ENCODE measurements at places on chromosomes 3 and 15.

DNA sequence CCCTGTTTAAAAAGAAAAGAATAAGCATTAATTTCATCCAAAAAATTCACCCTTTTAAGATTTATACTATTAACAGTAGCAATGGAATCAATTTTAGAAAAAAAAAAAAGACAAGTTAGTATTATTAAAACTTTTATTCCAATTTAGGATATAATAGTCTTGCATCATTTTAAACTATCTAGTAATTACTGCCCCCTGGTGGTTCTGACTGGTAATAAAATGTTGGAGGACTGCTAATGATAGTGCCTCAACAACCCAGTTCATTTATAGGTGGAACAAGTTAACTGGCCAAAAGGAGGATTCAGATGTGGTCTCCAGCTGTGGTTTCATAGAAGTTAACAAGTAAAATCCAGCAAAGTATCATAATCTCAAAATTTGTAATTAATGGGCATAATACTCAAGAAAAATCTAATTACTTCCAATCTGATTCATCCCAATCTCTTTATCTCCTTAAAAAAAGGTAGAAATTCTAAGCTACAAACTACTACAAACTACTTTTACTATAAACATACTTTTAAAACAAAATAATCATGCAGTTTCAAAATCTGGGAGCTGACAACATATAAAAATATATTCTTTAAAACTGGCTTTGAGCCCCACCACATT is 30.7 kb upstream of the WDR49 start:
- DNase-seq = no peak

DNA sequence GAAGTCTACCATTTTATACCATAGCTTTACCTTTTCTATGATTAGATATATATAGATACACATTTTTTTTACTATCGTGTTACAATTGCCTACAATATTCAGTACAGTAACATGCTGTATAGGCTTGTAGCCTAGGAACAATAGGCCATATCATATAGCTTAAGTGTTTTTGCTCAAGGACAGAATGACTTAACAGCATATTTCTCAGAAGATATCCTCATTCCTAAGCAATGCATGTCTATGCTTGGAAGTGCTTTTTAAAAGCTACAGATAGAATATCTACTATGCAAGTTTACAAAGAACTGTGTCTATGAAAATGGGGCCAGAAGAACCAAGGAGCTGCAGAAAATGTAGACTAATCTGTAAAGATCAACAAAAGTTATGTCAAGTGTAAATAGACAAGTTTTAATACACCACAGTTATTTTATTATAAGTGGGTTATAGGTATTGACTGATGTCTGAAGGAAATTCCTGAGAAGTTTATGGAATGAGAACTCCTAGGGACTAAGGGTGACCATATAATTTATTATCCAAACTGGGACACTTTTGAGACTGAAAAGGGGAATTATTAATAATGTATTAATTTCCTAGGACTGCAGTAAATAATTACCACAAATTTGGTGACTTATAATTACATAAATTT is 138.7 kb upstream of the TGFBR2 start:
- no peak for DNase-seq

- DNase-seq = no peak
Observed at GRCh38 chr3:4448187-4448586, 18.9 kb downstream of the SUMF1 start.

GRCh38 chr3:33525232-33525631 is 85.0 kb upstream of the UBP1 start:
- no peak for DNase-seq

- DNase-seq = no peak
Observed at GRCh38 chr15:69479081-69479480, 26.5 kb downstream of the RPLP1 start.

GRCh38 chr3:174100744-174101143 is 703.2 kb downstream of the NLGN1 start:
- no peak for DNase-seq

DNA sequence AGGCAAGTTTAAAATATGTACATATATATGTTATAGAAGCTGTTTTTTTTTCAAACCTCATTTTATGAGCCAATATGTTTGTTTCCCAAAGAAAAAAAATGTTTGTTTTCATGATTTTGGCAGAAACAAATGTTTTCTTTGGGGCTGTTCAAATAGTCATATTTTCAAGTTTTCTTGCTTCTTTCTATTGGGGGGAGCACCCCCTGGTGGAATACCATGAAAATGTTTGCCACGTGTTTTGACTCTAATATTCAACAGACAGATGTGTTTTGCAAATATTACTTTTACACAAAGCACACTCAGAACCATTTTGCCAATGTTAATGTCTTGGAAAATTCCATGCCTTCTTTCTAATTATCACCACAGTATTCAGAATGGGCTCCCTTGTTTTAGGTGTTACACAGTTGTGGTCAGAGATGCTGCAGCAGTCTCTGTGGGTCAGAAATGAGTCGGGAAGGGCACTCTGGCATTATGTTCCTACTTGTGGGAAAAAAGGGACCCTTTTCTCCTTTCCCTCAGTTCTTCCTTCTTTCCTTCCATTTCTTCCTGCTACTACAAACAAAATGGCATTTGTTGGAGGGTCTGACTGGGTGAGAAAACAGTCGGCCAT is 817.0 kb downstream of the TUSC7 start:
- no peak for DNase-seq

All from chondrocyte (in vitro differentiated cells).